A673 (cell line): ENCODE measurements at places on chromosomes 13 and 19. TPM values are rescaled to one million over a fixed set of nuclear protein-coding genes. Genes with fewer than 3 reads are reported as not detected.

DNA sequence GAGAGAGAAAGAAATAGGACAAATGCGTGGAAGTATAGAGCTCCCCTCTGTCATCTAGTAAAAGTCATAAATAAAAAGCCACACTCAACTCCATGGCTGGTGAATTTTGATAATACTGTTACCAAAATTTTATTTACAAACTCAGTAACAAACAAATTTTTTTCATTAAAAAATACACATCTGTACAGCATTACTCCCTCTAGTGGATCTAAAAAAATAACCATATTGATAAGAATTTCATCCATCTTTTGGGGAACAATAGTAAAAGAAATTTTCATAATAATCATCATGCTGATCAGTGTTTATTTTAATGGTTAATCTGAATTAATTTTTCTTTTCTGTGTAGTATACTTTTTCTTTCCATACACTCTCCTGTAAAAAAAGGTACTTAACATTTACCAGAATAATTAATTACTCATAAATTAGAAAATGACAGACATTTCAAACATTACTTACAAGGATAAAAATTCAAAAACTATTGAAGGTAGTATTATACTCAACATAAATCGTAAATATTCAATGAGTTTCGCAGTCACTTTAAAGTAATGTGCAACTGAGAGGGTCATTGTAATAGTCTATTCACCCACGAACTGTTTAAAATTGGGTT, 173.5 kb upstream of the LSM14A start:
- no peaks in the 10 kb centered on the region for H3K4me1 ChIP-seq
- H3K27ac ChIP-seq, result no peak overlapping the region
- peaks cover 18% of the 10 kb centered on the region for H3K27me3 ChIP-seq
- H3K4me3 ChIP-seq, result no peak overlapping the region
- H3K36me3 ChIP-seq, result no peaks in the 10 kb centered on the region

DNA sequence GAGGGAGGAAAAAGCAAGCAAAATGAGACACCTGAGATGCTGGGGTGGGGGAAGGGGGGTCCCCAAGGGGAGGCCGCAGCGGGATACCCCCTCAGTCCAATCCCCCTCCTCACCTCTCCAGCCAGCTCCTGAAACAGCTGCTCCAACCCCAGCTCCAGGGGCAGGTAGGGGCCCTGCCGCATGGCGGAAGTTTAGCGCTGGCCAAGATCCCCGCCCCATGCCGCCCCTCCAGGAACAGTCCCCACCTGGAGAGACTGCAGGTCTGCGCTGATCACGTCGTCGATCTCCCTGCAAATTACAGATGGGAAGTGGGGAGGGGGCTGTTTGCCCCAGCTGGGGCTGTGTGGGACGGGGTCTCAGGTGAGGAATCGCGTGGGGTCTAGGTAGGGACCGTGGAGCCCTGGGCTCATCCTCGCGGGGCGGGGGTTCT, 9.0 kb downstream of the CAPN12 start:
- peaks cover 10% of the 10 kb centered on the region for H3K36me3 ChIP-seq
- no peak overlapping the region for H3K27ac ChIP-seq
- no peak for DNase-seq
- H3K27me3 ChIP-seq, result no peaks in the 10 kb centered on the region
- H3K4me1 ChIP-seq, result peaks cover 8% of the 10 kb centered on the region

DNA sequence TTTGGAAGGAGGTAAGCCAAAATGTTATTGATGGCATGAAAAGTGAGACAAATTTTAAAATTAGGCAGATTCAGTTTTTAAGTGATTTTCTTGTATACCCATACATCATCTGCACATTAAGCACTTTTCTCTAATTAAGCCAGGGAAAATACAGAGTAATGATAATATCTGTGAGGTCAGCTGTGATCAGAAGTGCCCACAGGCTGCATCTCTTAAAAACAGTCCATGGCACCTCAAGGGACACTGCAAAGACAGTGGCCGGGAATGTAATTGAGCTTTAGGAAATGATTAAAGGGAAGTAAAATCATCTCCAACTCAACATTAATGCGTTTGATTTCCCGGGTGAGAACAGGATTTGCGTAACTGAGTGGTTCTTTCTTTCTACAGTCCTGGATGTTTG, 2.0 kb downstream of the COL4A1 start:
- H3K27ac ChIP-seq, result no peak overlapping the region
- H3K4me3 ChIP-seq, result peak overlapping the region; percentile 98
- DNase-seq, result no peak
- H3K4me1 ChIP-seq, result peaks cover 29% of the 10 kb centered on the region
- no peaks in the 10 kb centered on the region for H3K36me3 ChIP-seq
- H3K27me3 ChIP-seq, result no peaks in the 10 kb centered on the region

DNA sequence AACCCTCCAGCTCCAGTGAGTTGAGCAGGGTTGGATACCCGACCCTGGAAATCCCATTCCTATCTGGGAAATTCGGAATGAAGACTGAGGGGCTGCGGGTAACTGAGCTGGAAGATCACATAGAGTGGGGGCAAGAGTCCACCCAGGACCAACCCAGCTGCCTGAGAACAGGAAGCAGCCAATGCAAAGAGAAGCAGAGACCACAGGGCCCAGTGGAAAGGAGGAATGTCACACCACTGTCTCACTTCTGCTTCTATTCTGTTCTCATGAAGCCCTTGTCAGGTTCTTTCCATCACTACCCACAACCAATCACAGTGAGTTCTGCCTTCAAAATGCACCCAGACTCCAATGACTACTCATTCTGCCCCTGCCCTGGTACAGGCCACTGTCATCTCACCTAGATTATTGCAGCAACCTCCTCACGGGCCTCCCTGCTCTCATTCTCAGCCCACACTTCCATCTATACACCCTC, 15.3 kb downstream of the DYRK1B start:
- DNase-seq, result no peak
- H3K4me1 ChIP-seq, result no peaks in the 10 kb centered on the region
- H3K27ac ChIP-seq, result no peak overlapping the region
- no peaks in the 10 kb centered on the region for H3K27me3 ChIP-seq
- H3K4me3 ChIP-seq, result no peak overlapping the region
- no peaks in the 10 kb centered on the region for H3K36me3 ChIP-seq

GRCh38 chr13:88932950-88933349, 1261.8 kb downstream of the SLITRK5 start:
- H3K27ac ChIP-seq, result no peak overlapping the region
- no peaks in the 10 kb centered on the region for H3K36me3 ChIP-seq
- H3K4me3 ChIP-seq, result no peak overlapping the region
- H3K4me1 ChIP-seq, result no peaks in the 10 kb centered on the region
- no peak for DNase-seq
- H3K27me3 ChIP-seq, result no peaks in the 10 kb centered on the region

DNA sequence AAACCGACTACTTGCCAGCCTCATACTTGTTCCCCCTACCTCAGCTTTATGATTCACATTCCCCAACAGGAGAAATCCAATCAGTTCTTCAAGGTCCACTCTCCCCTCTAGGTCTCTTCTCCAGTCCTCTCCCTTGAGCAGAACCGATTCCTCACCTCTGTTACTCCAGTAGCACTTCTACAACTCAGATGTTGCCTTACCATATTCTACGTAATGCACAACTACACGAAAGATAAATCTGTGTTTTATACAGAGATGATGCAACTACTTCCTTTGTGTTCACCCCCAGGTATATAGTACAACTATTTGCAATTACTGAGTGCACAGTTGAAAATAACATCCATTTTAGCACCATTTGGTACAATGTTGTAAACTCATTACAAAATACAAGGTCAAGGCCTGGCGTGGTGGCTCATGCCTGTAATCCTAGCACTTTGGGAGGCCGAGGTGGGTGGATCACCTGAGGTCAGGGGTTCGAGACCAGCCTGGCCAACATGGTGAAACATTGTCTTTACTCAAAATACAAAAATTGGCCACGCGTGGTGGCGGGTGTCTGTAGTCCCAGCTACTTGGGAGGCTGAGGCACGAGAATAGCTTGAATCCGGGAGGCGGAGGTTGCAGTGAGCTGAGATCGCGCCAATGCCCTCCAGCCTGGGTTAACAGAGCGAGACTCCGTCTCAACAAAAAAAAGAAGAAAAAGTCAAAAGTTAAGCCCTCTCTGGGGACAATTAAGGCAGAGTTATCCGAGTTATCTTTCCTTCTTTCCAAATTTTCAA, 2.8 kb upstream of the WBP4 start:
- peak overlapping the region; percentile 97 for H3K27ac ChIP-seq
- peak overlapping the region; percentile 83 for H3K4me3 ChIP-seq

DNA sequence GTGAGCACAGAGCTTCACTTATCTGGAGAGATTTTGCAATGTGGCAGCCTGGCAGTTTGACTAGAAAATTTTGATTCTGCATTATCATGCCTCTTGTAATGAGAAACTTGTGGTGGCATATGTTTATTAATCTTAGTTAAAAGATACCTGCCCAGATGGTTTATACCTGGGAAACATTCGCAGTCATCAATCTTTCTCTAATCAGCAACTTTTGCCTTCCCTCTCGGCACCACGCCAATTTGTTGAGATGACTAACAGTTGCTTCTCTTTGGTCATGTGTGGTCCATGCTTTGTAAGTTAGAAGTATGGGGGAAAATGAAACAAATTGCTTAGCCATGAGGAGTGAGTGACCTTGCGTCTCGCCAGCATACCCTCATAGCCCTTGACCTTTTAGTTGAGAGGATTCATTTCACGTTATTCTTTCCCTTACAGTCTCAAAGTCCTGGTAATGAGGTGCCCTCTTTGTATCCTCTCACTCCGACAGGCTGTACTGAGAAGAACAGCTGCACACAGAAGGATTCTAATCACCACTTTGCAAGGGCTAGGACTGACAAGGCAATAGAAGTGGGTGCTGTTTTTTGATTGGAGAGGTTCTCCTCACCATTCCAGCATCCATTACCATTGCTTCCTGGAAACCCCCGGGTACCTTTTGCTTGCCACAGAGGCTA, 201.4 kb downstream of the OXGR1 start:
- DNase-seq, result no peak
- no peaks in the 10 kb centered on the region for H3K4me1 ChIP-seq
- no peaks in the 10 kb centered on the region for H3K36me3 ChIP-seq
- H3K27me3 ChIP-seq, result no peaks in the 10 kb centered on the region
- H3K27ac ChIP-seq, result no peak overlapping the region
- no peak overlapping the region for H3K4me3 ChIP-seq

GRCh38 chr13:36163809-36164308, 32.7 kb upstream of the DCLK1 start:
- no peak overlapping the region for H3K4me3 ChIP-seq
- peak; percentile 67 for DNase-seq
- H3K4me1 ChIP-seq, result peaks cover 21% of the 10 kb centered on the region
- no peaks in the 10 kb centered on the region for H3K27me3 ChIP-seq
- no peak overlapping the region for H3K27ac ChIP-seq

DNA sequence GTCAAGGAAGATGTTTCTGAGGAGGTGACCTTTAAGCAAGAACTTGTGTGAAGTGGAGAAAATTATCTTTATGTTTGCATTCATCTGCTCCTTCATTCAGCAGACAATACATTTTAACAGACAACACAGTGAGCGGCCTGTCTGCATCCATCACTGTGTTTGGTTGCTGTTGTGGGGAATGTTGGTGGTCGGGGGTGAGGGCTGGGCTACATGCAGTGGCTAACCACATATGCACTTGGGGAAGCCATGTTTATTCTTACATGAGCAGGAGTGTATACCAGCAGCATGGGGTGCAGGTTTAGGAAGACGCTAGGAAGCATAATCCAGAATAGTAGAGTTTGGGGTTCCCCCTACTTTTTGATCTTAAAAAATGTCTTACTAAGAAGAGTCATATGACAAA, 66.4 kb downstream of the DHRS12 start:
- H3K4me1 ChIP-seq, result peaks cover 17% of the 10 kb centered on the region
- no peak overlapping the region for H3K4me3 ChIP-seq
- H3K27me3 ChIP-seq, result no peaks in the 10 kb centered on the region
- peaks cover 27% of the 10 kb centered on the region for H3K36me3 ChIP-seq

- H3K27ac ChIP-seq, result no peak overlapping the region
- DNase-seq, result peak; percentile 49
- H3K36me3 ChIP-seq, result no peaks in the 10 kb centered on the region
- H3K4me1 ChIP-seq, result no peaks in the 10 kb centered on the region
These were observed 28.7 kb upstream of the KCTD15 start for GRCh38 chr19:33767898-33768413.

GRCh38 chr13:42063105-42063504, 14.7 kb downstream of the DGKH start:
- no peaks in the 10 kb centered on the region for H3K27me3 ChIP-seq
- H3K4me3 ChIP-seq, result no peak overlapping the region
- DNase-seq, result no peak

DNA sequence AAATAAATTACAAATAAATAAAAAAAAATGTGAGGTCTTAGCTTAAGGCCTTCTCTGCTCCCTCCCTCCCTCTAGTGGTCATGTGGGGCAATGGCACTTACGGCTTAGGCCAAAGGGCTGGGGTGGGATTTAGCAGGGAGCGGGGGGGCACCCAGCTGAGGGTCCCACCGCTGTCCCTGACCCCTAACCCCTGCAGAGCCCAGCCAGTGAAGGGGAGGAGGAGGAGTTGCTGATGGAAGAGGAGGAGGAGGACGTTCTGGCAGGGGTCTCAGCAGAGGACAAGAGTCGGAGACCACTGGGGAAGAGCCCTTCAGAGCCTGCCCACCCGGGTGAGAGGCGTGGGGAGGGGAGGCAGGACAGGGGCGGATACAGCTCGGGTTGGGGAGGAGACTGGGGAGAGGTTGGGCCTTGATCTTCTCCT, 9.3 kb downstream of the MPND start:
- H3K27me3 ChIP-seq, result no peaks in the 10 kb centered on the region
- H3K36me3 ChIP-seq, result peaks cover 6% of the 10 kb centered on the region
- DNase-seq, result peak; percentile 76
- no peak overlapping the region for H3K4me3 ChIP-seq
- H3K27ac ChIP-seq, result no peak overlapping the region

- no peak overlapping the region for H3K27ac ChIP-seq
- no peak for DNase-seq
- no peaks in the 10 kb centered on the region for H3K36me3 ChIP-seq
These were observed 103.3 kb upstream of the ZNF507 start for GRCh38 chr19:32241932-32242710.

DNA sequence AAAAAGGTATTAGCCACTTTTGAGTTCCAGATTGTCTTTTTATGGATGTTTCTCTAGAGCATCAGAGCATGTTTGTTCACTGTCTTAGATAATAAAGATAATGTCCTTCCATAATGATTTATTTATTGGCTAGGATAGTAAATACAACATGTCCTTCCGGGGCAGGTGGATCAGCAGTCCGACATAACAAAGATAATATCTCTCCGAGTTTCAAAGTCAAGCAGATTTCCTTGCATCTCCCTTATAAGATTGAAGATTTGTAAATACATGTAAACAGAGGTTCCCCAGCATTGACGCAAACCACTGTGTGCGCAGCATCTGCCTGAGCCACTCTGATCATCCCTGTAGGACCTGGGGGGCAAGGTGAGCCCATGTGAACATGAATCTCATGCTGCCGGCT, 8.8 kb upstream of the KLK15 start:
- H3K4me1 ChIP-seq, result no peaks in the 10 kb centered on the region
- no peak overlapping the region for H3K27ac ChIP-seq
- H3K36me3 ChIP-seq, result no peaks in the 10 kb centered on the region
- no peak overlapping the region for H3K4me3 ChIP-seq

GRCh38 chr19:44517146-44517545, 12.3 kb downstream of the CEACAM20 start:
- H3K4me1 ChIP-seq, result no peaks in the 10 kb centered on the region
- no peak overlapping the region for H3K4me3 ChIP-seq
- no peaks in the 10 kb centered on the region for H3K27me3 ChIP-seq
- peak overlapping the region; percentile 47 for H3K27ac ChIP-seq
- no peak for DNase-seq
- no peaks in the 10 kb centered on the region for H3K36me3 ChIP-seq

The ZFP14 gene
- total RNA-seq, result 5.2 and 5.4 TPM in 2 replicates

The IGFL1 gene
- total RNA-seq, result not detected in 2 replicates

The CKM gene
- not detected in 2 replicates for total RNA-seq

The POLR2I gene
- 133 and 142 TPM in 2 replicates for total RNA-seq

The MLNR gene
- not detected in 2 replicates for total RNA-seq

The SLAIN1 gene
- 267 and 314 TPM in 2 replicates for total RNA-seq
